HFFc6 (cell line): ENCODE measurements at places on chromosomes 16 and 17.
A peak's percentile ranks its signal among the peaks of the same experiment; 100 is the strongest.

DNA sequence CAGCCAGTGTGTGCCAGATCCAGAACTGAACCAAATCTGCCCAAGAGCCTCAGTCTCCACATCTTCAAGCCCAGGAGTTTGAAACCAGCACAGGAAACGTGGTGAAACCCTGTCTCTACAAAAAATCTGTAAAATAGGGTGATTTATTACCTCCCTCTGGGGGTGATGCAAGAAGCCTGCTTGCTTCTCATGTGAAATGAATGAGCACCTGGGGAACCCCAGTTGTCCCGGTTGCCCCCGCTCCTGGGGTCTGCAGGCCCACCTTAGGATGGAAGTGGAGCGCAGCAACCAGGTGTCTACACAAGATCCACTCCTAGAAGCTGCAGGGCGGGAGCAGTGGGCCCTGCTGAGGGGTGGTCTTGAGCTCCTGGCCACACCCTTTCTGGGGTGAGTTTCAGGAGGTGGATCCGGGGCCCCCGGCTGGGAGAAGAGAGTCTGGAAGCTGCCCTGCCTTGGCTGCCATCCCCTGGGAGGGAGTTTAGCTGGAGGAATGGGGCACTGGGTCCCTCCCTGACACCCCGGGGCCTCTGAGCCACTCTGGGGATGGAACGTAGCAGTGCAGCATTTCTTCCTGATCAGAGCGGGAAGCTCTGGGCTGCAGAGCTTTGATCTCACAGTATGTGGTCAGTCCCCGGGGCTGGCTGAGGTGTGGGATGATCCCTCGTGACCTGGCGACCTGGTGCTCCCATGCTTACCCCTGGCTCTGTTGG, 117.8 kb downstream of the RAB11FIP4 start:
- DNase-seq, result no peak
- H3K36me3 ChIP-seq, result no peaks in the 10 kb centered on the region
- H3K27ac ChIP-seq, result no peak overlapping the region
- H3K27me3 ChIP-seq, result peaks cover 24% of the 10 kb centered on the region

DNA sequence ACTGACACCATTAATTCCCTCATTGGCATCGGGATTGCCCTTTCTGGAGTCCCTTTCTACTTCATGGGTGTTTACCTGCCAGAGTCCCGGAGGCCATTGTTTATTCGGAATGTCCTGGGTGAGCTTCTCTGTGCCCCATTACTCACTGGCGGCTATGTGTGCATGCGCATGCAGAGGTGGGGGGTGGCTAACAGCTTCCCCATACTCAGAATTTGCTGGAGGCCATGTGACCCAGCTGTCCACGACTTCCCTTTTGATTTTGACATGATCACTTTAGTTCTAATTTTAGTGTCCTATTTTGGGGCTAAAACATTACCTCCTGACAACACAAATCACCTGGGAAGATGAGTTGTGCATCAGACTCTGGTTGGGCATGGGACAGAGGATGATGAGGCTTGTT, 14.1 kb downstream of the SLC7A6OS start:
- peaks cover 32% of the 10 kb centered on the region for H3K36me3 ChIP-seq
- no peak for DNase-seq
- no peaks in the 10 kb centered on the region; the same call in 1 of the 2 replicates for H3K27me3 ChIP-seq
- H3K27ac ChIP-seq, result peak overlapping the region; percentile 45; the same call in 1 of the 2 replicates

DNA sequence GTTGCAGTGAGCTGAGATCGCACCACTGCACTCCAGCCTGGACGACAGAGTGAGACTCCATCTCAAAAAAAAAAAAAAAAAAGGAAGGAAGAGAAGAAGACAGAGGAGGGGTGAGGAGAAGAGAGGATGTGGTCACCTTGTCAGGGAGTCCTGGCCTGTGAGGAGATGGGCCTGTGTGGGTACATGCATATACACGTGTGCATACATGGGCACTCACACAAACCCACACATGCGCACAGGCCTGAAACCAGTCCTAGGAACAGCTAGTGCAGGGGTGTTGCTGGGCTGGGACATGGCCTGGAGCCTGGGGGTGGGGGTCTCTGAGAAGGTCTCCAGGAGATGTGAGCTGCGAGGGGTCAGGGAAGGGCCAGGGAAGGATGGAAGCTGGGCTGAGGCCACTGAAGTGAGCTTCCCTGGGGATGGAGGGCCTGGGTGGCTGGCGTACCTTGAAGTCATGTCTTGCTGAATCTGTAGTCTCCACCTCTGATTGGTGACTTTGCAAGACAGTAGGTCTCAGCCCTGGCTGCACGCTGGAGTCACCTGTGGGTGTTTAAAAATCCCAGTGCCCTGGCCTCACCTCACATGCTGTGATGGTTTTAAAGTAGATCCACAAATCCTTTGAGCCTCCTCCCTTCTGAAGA, 72.4 kb downstream of the MRM1 start:
- H3K4me1 ChIP-seq, result no peaks in the 10 kb centered on the region
- peaks cover 28% of the 10 kb centered on the region for H3K27me3 ChIP-seq
- H3K36me3 ChIP-seq, result no peaks in the 10 kb centered on the region
- H3K4me3 ChIP-seq, result no peak overlapping the region

DNA sequence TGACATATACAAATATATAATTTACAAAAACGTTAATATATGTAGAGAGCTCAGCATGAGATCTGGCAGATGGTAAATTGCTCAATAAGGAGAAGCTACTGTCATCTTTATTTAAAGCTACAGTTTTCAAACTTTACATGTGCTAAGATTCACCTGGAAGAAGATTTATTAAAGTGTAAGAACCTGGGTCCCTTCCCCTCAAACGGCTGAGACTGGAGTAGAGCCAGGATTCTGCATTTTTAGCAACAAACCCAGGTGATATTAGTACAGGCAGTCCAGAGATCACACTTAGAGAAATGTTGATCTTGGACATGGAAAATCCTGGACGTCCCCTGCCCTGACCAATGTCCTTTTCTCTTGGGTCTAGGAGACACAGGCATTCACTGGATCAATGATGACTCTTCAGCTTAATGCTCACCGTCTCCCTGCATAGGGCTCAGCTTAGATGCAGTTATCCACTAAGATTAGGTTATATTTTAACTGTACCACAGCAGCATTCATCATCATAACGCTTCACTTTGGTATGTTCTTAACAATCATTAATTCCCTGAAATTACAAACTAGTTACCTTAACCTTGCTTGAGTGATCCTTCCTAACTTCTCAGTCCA, 20.4 kb downstream of the CDR2 start:
- H3K36me3 ChIP-seq, result peaks cover 52% of the 10 kb centered on the region
- peak overlapping the region; percentile 92 for H3K27ac ChIP-seq
- DNase-seq, result no peak

GRCh38 chr17:28347261-28347891, 10.0 kb downstream of the POLDIP2 start:
- peak overlapping the region; percentile 71 for H3K4me3 ChIP-seq
- DNase-seq, result peak; percentile 95
- H3K27me3 ChIP-seq, result peaks cover 4% of the 10 kb centered on the region
- H3K27ac ChIP-seq, result peak overlapping the region; percentile 97

DNA sequence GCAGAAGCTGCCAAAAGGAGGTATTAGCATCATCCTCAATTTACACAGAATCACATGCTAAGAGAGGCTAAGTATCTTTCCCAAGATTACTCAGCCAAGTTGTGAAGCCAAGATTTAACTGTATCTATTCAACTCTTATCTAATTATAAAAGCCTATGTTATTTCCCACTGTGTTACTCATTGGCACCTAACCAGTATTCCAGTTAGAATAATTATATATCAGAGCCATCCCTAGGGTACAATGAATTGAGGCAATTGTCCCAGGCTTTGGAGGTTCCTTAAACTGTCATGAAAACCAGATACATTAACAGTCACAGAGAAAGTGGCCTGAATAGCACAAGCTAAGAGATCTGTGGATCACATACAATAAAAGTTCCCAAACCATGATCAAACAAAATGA, 10.9 kb upstream of the AMFR start:
- no peaks in the 10 kb centered on the region for H3K4me1 ChIP-seq
- no peak for DNase-seq
- no peak overlapping the region for H3K4me3 ChIP-seq
- H3K27ac ChIP-seq, result no peak overlapping the region
- peaks cover 8% of the 10 kb centered on the region for H3K36me3 ChIP-seq

DNA sequence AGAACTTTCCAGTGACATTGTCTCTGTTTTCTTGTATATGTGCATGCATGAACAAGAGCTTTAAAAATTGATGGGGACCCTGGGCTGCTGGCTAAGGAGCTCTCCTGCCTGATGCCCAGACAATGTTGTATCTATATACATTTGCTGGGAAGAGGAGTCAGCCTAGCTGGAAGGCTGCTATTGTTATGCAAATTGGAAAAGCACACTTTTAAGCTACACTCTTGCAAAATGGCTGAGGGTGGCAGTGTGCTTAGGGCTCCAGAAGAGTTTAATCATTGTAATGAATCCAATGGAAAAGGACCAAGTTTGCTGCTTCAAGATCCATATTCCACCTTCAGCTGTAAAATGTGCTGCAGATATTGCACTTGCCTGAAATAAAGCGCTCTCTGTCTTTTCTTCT, 171.8 kb downstream of the PRKCA start:
- peaks cover 57% of the 10 kb centered on the region for H3K4me1 ChIP-seq
- no peak for DNase-seq
- no peak overlapping the region for H3K4me3 ChIP-seq
- H3K36me3 ChIP-seq, result peaks cover 41% of the 10 kb centered on the region
- H3K27me3 ChIP-seq, result peaks cover 2% of the 10 kb centered on the region; the same call in 1 of the 2 replicates

DNA sequence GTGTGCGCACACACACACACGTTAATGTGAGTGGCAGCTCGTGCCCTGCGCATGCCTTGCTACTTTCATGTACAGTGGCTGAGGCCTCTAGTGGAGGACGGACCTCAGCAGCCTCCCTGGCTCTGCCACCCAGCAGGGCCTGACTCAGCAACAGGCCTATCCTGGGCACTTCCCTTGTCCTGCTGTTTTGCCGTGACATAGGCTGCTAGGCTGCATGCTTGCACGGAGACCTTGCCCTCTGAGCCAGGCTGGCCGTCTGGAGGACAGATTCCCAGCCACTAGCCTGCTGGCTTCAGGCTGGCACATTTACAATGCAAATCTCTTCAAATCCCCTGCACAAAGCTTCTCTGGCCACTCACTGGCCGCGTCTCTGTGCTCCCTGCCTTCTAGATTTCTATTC, 9.5 kb downstream of the RNF213 start:
- DNase-seq, result no peak
- no peak overlapping the region for H3K27ac ChIP-seq
- no peaks in the 10 kb centered on the region for H3K4me1 ChIP-seq
- no peaks in the 10 kb centered on the region for H3K27me3 ChIP-seq
- H3K36me3 ChIP-seq, result peaks cover 21% of the 10 kb centered on the region

- H3K4me3 ChIP-seq, result no peak overlapping the region
- no peaks in the 10 kb centered on the region for H3K36me3 ChIP-seq
- no peak overlapping the region for H3K27ac ChIP-seq
- H3K4me1 ChIP-seq, result no peaks in the 10 kb centered on the region
- H3K27me3 ChIP-seq, result no peaks in the 10 kb centered on the region
- DNase-seq, result no peak
These were observed 40.1 kb upstream of the CES5A start for GRCh38 chr16:55915096-55915827.

- H3K27ac ChIP-seq, result peak overlapping the region; percentile 82
- peak overlapping the region; percentile 88 for H3K4me3 ChIP-seq
- peaks cover 55% of the 10 kb centered on the region for H3K4me1 ChIP-seq
These were observed 709 bp downstream of the RAB34 start for GRCh38 chr17:28716740-28717577.

- peak; percentile 8 for DNase-seq
- H3K4me1 ChIP-seq, result peaks cover 13% of the 10 kb centered on the region
- H3K27me3 ChIP-seq, result no peaks in the 10 kb centered on the region; the same call in 1 of the 2 replicates
- H3K27ac ChIP-seq, result 0 out of 2 replicates have a peak overlapping the region, but pooled peaks have one; percentile 5
- no peak overlapping the region for H3K4me3 ChIP-seq
These were observed 17.1 kb upstream of the CPSF4L start for GRCh38 chr17:73278465-73279453.

DNA sequence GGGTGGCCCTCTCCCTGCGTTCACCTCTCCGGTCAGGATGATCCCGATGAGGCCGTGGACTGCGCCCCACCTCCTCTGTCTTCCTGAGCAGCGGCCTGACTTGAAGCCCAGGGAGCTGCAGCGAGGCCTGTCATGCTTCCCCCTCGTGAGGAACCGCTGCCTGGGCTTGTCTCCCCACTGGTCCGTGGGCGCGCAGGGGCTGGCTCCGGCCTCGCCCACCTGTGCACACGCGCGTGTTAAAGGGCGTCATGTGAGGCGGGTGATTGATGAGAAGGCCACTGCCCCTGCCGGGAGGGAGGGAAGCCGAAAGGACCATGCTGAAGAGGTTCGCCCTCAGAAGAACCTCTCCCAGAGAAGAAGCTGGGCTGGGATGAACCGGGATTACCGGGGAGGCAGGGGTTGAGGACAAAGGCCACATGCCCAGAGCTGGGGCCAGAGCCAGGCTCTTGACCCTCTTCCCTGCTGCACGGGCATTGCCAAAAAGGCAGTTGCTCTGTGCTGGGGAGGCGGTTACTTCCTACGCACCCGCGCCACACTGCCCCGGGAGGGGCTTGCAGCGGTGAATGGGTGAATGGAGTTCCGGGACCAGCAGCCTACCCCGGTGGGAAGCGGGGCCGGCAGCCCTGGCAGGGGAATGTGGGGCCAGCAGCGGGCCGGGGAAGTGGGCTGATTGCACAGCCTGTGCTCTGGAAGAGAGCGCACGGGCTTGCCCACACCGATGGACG, 85.9 kb upstream of the GSE1 start:
- no peak overlapping the region for H3K27ac ChIP-seq
- H3K36me3 ChIP-seq, result no peaks in the 10 kb centered on the region
- H3K4me3 ChIP-seq, result no peak overlapping the region
- no peak for DNase-seq

- H3K27me3 ChIP-seq, result peaks cover 6% of the 10 kb centered on the region
- peaks cover 9% of the 10 kb centered on the region for H3K4me1 ChIP-seq
- no peaks in the 10 kb centered on the region for H3K36me3 ChIP-seq
- DNase-seq, result no peak
- no peak overlapping the region for H3K4me3 ChIP-seq
These were observed 98.0 kb downstream of the TBC1D16 start for GRCh38 chr17:79937391-79938335.

- H3K36me3 ChIP-seq, result no peaks in the 10 kb centered on the region
- DNase-seq, result peak; percentile 35
- H3K27me3 ChIP-seq, result no peaks in the 10 kb centered on the region; the same call in 1 of the 2 replicates
- peaks cover 50% of the 10 kb centered on the region for H3K4me1 ChIP-seq
These were observed 192.3 kb downstream of the HS3ST3A1 start for GRCh38 chr17:13409455-13409854.

DNA sequence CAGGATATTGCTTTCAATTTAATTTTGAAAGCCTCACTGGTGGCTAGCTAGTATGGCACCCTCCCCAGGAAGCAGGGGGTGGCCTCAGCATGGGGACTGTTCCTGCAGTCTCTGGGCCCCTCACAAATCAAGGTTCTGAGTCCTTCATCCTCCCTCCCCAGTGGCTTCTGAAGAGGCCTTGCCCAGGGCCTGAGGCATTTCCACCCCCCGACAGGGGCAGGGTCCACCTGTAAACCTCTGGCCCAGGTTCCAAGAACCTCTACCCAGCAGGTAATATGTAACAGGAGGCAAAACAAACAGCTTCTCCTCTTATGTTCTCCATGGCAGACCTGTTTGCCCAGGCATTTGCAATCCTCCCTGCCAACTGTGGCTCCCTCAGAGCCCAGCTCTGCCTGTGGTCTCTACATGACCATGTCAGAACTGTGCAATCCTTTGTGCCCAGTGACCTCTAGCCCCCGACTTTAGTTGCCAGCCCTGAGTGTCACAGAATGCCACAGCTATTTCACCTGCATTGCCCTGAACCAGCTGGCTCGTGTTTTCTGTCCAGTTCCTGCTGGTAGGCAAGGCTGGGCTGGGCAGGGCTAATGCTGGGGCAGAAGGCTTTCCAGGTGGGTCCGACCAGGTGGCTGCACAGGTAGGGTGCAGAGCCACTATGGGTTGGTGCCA, 14.3 kb downstream of the ACSF2 start:
- H3K4me1 ChIP-seq, result peaks cover 5% of the 10 kb centered on the region
- H3K27ac ChIP-seq, result no peak overlapping the region
- peaks cover 7% of the 10 kb centered on the region; the same call in 1 of the 2 replicates for H3K36me3 ChIP-seq
- no peak for DNase-seq
- no peaks in the 10 kb centered on the region for H3K27me3 ChIP-seq
